ENCODE measurements at places on chromosomes 1 and 21.

GRCh38 chr1:172449585-172450523, 6.0 kb upstream of the PIGC start:
- DNase-seq = peak; percentile 91

GRCh38 chr1:116556289-116557006, 14.4 kb downstream of the CD58 start:
- DNase-seq = peak; percentile 33

- DNase-seq = no peak
These were observed at the start of gene WNT4 for GRCh38 chr1:22143065-22144033. Gene WNT4 (minus strand): TSS chr1:22143097. CDS start chr1:22142922, 175 bp downstream.

DNA sequence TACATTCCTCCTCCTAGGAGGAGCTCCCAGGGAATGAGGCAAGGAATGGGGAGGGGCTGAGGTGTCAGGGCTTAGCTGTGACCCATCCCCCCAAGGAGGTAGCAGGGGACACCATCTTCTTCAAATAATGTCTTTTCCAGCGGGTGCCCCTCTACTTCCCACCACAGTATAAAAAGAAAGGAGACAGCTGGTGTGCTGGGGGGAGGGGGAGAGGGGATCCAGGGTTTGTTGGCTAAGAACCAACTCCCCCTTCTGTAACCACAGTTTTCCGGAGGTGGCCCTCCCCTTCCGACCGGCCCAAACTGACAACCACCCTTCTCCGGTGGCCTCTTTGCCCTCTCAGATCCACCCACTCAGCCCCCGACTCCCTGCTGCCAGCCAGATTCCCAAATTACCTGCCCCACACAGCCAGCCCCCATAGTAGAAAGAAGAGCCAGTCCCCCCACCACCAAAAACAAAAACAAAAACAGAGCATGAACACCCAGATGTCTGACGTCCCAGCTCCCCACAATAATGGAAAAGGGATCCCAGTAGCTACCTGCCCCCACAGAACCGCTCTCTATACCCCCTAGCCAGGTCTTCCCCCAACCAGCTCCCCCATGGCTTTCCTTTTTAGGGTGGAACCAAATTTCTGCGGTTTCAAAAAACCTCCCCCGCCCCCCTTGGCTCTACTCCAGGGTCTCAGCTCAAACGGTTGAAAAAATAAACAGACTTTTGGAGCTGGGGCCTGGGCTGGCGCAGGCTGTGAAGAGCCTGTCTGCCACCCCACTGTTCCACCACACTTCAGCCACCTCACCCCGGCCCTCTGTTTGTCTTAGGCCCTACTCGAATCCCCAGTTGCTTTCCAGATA, 2.1 kb downstream of the ARHGEF2 start:
- no peak for DNase-seq

GRCh38 chr1:59617434-59617833, 197.3 kb upstream of the HOOK1 start:
- no peak for DNase-seq

GRCh38 chr1:194512957-194513356, 1326.5 kb upstream of the B3GALT2 start:
- DNase-seq = peak; percentile 84

DNA sequence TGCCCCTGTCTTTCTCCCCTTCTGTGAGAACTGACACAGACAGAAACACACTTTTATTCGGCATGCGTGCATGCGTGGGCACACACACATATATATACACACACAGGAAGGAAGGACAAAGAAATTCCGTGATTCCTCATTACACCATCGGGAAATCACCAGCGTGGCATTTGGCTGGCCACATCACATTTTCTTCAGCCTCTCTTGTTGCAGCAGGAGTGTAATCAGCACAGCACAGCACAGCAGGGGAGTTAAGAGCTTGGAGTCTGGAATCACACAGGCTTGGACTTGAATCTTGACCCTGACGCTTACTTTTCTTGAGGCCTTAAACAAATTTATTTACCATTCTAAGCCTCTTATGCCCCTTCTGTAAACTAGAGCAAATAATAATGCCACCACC, 45.3 kb upstream of the EPHA8 start:
- DNase-seq = no peak

- no peak for DNase-seq
These were observed at the start of gene LAX1 for GRCh38 chr1:203765029-203765837. Gene LAX1 (plus strand): TSS chr1:203765183. CDS start chr1:203765566, 383 bp downstream.

- DNase-seq = no peak
These were observed 92.0 kb downstream of the USH2A start for GRCh38 chr1:216331211-216331610.

DNA sequence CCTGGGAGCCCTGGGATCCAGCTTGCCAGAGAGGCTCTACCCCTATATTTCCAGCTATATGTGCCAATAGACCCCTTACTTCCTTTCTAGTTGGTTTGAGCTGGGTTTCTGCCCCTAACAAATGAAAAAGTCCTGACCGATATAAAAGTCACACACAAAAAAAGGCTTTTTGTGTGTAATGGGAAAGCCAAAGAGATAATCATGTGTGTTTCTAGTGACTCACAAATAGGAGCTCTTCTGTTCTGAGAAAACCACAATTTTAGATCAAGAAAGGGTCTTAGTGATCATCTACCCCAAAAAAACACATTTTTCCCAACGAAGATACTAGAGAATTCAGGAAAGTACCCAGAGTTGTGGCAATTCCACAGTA, 23.0 kb upstream of the PLEKHA6 start:
- DNase-seq = no peak

DNA sequence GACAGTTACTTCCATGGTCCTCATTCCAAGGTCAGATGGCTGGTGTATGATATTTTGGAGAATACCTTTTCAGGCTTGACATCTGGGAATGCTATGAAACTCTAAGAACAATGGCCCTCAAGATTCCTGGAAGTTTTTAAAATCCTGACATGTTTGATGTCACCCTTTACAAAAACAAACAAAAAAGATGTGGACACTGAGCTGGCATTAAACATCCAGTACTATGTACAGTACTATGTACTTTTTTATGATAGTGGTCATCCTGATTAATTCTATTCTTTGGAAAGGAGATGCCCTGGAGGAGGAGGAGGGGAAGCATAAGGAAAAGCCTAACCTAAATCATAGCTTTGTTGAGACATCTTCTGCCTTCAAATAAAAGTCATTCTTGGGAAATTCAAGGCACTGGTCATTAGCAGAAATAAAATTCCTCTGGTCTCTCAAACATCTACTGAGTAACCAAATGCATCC, 235.4 kb downstream of the HMCN1 start:
- DNase-seq = no peak

DNA sequence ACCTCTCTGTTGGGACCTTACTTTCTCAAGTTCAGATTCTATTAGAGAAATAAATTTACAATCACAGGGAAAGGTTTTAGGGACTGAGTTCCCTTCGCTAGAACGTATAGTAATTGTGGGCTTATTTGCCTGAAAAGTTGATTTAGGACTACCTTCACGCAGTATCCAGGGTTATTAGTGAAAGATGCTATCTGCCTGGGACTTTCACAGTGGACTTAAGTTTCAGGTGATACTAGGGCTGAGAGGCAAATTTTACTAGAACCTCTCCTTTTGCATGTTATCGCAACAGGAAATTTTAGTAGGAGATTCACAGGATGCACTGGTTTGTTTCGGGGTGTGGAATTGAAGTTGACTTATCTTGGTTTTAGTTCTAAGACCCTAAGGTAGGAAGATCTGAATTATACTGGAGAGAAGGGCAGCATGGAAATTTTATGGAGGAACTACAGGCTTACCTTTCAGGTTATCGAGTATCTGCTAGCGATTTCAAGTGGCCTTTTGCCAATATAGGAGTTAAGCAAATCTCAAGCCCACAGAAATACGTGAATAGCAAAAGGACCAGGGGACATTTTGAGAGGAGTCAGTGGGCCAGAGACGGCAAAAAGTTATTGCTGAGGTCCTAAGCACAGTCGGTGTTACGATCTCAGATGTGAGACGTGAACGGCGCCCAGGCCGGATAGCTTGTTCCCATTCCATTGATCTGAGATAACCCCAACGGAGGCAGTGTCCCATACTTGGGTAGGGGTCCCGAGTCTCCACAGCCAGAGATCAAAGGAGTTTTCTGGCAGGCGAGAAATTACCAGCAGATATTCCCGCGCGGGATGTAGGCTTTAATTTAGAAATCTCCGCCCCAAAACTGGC, 723 bp upstream of the GNAI3 start:
- DNase-seq = no peak

- DNase-seq = no peak
These were observed 102.7 kb downstream of the LMX1A start for GRCh38 chr1:165253818-165254254.

- no peak for DNase-seq
These were observed 77.9 kb downstream of the GFI1 start for GRCh38 chr1:92408825-92409224.

DNA sequence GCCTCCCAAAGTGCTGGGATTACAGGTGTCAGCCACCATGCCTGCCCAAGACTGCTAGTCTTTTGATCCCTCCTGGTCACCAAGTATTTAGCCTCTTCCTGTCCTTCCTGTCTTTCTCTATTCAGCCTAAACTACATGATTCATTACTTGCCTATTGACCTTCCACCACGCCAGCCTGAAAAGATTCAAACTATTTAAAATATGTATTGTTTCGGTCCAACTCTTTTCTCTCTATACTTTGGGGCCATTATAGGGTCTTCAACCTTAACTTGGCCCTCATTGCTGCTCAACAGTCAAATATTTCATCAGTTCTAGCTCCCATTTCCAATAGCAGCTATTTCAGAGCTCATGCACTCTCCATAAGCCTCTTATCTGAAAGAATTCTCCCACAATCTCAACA, 153.0 kb downstream of the TNFSF18 start:
- no peak for DNase-seq

GRCh38 chr1:34511802-34512201, 243.0 kb upstream of the GJB5 start:
- no peak for DNase-seq

GRCh38 chr1:31580891-31581603, 4.7 kb downstream of the TINAGL1 start:
- no peak for DNase-seq

DNA sequence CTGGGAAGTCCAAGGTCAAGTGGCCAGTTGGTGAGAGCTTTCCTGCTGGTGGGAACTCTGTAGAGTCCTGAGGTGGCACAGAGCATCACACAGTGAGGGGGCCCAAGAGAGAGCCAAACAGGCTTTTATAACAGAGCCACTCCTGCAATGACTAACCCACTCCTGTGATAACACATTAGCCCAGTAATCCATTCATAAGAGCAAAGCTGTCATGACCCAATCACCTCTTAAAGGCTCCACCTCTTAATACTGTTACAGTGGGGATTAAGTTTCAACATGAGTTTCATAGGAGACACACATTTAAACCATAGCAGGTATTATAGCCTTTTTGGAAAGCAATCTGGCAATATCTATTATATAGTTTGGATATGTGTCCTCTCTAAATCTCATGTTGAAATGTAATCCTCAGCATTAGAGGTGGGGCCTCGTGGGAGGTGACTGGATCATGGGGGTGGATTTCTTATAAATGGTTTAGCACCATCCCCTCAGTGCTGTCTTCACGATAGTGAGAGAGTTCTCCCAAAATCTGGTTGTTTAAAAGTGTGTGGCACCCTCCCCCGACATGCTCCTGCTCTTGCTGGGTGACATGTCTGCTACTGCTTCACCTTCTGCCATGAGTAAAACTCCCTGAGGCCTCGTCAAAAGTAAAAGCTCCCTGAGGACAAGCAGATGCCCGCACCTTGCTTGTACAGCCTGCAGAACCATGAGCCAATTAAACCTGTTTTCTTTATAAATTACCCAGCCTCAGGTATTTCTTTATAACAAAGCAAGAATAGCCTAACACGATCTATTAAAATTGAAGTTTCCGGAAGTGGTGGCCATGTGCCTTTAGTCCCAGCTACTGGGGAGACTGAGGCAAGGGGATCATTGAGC, 64.5 kb downstream of the CD58 start:
- no peak for DNase-seq

DNA sequence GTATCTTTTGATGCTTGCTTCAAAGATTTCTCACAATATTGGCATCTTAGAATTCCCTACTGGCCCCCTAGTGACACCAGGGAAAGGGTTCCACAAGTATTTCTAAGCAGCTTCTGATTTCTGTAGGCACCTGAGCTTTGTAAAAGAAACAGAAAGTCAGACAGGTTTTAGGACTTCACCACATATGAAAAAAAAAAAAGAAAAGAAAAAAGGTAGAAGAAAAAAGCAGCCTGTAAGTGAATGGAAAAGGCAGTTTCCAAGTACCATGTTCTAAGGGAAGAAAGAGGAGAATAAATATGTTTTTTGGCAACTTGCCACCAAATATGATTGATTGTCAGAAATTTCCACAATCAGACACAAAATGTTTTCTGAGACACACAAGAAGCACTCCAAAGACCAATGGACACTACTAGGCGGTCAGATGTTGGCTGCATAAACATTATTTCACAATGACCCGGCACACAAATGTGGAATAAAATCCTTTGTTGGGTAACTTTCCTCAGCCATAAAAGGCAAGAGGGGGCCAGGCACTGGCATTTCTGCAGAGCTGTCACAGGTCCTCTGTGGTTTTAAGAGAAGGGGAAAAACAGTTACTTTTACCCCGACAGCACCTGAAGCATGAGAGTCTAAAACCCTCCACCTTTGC, 12.7 kb upstream of the CPLANE2 start:
- DNase-seq = no peak

GRCh38 chr1:66374148-66374547, 159.8 kb upstream of the SGIP1 start:
- DNase-seq = no peak

- DNase-seq = no peak
These were observed 17.5 kb downstream of the NEK7 start for GRCh38 chr1:198174297-198174696.

GRCh38 chr1:161866241-161866640, 100.1 kb downstream of the ATF6 start:
- no peak for DNase-seq

GRCh38 chr1:209886219-209886536, 51.8 kb upstream of the SYT14 start:
- DNase-seq = no peak

DNA sequence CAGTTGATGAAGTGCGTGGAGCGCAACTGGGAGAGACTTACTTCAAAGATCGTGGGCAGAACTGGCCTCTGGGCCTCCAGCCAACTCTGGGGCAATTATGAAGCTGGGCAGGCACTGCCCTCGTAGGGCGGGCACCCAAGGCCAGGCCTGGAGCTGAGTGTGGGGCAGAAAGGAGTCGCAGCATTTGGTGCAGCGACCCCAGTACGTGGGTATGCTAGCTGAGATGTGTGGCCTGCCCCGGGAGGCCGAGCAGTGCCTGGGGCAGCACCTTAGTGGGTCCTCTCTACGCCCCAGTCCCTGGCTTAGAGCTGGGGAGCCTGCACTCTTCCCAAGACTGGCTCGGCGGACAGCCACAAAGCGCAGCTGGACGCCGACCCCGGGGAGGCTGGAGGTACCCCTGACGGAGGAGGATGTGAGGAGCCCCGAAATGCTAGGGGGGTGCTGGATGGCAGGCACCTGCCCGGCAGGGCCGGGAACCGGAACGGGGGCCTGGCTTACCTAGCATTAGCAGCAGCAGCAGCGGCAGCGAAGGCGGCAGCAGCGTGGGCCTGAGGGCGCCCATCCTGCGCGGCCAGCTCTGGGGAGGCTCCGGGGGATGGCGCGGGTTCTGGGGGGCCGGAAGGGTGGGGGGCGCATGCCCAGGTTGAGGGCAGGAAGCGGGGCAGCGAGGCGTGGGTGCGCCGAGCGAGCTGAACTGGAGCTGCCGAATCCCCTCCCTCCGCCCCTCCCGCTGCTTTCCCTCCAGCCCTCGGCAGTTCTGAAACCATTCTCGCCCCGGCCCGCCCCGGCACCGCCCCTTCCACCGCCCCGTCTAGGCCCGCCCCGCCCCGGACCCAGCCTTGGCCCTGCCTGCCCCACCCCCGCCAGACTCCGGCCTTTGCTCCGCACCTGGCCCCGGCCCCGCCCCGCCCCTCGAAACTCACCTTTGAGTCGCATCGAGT, at the start of gene IGSF8:
Gene IGSF8 (minus strand): TSS at position 709 of the 941 bp plus-strand sequence. CDS start 147 bp downstream, at position 562.
- DNase-seq = peak; percentile 75

- DNase-seq = no peak
These were observed 125.0 kb downstream of the LYPLAL1 start for GRCh38 chr1:219298571-219299148.

Measured in NCI-H460 (cell line).